ENCODE measurements at places on chromosomes 4 and X. TPM values are rescaled to one million over a fixed set of nuclear protein-coding genes. Genes with fewer than 3 reads are reported as not detected.

- H3K4me1 ChIP-seq = no peaks in the 10 kb centered on the region
- H3K4me3 ChIP-seq = no peak overlapping the region
- no peak for DNase-seq
- H3K27ac ChIP-seq = no peak overlapping the region
- no peaks in the 10 kb centered on the region for H3K36me3 ChIP-seq
Observed at GRCh38 chrX:1164322-1165288, 47.8 kb downstream of the CRLF2 start.

DNA sequence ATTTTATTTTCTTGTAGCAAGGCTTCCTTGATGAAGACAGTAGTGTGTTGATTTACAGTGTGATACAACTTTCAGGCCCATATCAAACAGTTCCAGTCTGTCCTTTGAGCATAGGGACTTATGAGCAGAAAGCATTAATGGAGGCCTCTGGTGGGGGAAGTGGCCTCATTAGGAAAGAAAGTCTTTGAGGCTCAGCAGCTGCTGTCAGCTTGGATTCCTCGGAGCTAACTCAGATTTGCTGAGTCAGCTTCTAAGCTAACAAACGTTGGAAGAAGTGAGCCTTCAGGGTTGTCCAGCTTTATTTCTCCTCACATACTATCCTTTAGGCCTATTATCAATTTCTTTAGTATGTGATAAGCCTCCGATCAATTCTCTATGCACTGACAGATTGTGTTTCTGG is 15.8 kb upstream of the SFRP2 start:
- H3K27ac ChIP-seq = no peak overlapping the region
- DNase-seq = no peak
- no peaks in the 10 kb centered on the region for H3K27me3 ChIP-seq
- H3K4me1 ChIP-seq = no peaks in the 10 kb centered on the region
- H3K4me3 ChIP-seq = no peak overlapping the region

- H3K27me3 ChIP-seq = no peaks in the 10 kb centered on the region
- H3K4me1 ChIP-seq = no peaks in the 10 kb centered on the region
Observed at GRCh38 chr4:37568489-37568888, 117.7 kb downstream of the RELL1 start.

DNA sequence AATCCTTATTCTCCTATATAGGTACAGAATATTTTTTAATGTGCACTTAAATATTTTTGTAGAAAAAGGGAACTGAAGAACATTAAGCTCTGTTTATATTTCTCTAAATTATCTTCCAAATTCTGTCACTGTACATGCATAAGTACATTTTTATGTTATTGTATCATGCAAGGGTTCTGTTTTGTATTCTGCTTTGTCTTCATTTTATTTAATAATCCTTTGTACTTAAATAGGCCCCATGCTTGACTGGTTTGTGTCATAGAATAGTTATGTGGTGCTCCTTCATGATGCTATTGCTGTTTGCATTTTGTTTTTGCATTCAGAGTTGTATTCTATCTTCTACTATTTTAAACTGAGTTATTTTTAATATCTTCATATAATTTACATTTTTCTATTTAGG is 111.9 kb upstream of the EDNRA start:
- H3K36me3 ChIP-seq = no peaks in the 10 kb centered on the region
- H3K4me1 ChIP-seq = peaks cover 10% of the 10 kb centered on the region
- H3K27me3 ChIP-seq = no peaks in the 10 kb centered on the region

- no peak for DNase-seq
- H3K4me1 ChIP-seq = no peaks in the 10 kb centered on the region
- peaks cover 6% of the 10 kb centered on the region for H3K27me3 ChIP-seq
- H3K4me3 ChIP-seq = no peak overlapping the region
Observed at GRCh38 chr4:16289897-16290554, 63.8 kb upstream of the TAPT1 start.

MAML3 gene
- total RNA-seq = 10.1 TPM

WAS gene
- total RNA-seq = 2.6 TPM
